ENCODE measurements at places on chromosomes 2 and 18.

DNA sequence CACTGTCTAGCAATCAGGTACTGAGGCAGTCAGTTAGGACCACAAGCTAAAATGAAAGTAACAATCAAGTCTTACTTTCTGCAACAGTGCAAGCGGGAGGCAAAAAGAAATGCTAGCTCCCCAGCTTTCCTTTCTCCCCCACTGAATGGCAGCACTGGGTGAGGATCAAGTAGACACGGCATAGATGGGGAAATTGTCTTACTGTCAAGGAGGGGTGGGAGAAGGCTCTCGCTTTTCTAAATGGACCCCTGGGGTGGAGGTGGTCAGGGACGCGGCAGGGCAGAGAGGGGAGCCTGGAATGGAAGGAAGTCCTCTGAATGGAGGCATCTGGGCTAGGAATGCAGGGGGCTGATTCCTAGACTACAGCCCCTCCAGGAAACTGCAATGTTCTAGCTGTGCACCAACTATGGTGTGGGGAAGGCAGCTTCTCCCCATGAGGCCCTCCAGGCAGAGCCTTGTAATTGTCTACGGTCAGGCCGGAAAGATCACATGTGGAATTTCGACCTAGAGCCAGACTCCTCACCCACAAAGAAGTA is 24.3 kb downstream of the METTL8 start:
- DNase-seq: no peak

GRCh38 chr18:13496691-13497281 is 229.6 kb downstream of the FAM210A start:
- DNase-seq: no peak

- no peak for DNase-seq
These were observed 112.4 kb downstream of the FEZ2 start for GRCh38 chr2:36485521-36485920.

GRCh38 chr2:102143450-102143985 is 972 bp downstream of the IL1R1 start:
- DNase-seq: no peak

GRCh38 chr18:8662560-8663255 is 42.6 kb upstream of the MTCL1 start:
- DNase-seq: no peak

DNA sequence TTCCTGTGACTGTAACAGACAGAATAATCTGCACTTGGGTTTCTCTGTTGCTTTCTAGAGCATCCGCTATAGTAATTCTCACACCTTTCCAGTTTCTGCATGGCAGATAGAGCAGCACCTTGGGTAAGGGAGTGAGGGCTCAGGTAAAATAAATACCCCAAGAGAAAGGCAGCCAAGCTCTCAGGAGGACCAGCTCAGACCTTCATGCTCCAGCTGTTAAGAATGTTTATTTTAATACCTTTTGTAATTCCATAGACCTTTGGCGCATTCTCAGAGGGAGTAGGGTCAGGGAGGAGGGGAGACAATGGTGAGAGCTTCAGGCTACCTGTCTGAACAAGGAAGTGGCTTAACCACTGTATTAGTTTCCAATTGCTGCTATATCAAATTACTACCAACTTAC is 16.2 kb upstream of the TMEM178A start:
- DNase-seq: no peak

DNA sequence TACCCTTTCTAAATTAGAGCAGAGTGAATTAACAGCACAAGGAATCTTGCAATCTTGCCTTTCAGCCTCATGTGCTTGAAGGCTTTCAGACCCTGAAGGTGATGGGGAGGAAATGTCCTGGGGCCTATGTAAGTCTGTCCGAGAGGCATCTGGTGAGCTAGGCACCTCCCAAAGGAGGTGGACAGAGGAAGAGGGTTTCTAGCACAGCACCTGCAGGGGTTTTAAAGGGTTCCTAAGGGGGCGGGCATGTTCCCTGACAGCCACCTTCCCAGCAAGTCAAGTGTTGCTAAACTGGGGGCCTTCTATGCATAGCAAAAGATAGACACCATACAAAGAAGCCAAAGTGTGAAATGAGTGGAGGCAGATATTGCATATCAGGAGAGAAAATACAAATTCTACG is 88.5 kb downstream of the CDH2 start:
- no peak for DNase-seq

Data from activated T-helper 9 cell treated with anti-CD3 and anti-CD28 coated beads, Interleukin-2, amount 50 U/mL, for 16 hours (primary cell).